Karpas-422 (cell line): ENCODE measurements at places on chromosomes 11 and 22. TPM values are rescaled to one million over a fixed set of nuclear protein-coding genes. Genes with fewer than 3 reads are reported as not detected.
A peak's percentile ranks its signal among the peaks of the same experiment; 100 is the strongest.

KLHL35 gene
- total RNA-seq, result 1.3 and 8.5 TPM in 2 replicates

PDE2A gene
- 1.8 and 10.4 TPM in 2 replicates for total RNA-seq

DNA sequence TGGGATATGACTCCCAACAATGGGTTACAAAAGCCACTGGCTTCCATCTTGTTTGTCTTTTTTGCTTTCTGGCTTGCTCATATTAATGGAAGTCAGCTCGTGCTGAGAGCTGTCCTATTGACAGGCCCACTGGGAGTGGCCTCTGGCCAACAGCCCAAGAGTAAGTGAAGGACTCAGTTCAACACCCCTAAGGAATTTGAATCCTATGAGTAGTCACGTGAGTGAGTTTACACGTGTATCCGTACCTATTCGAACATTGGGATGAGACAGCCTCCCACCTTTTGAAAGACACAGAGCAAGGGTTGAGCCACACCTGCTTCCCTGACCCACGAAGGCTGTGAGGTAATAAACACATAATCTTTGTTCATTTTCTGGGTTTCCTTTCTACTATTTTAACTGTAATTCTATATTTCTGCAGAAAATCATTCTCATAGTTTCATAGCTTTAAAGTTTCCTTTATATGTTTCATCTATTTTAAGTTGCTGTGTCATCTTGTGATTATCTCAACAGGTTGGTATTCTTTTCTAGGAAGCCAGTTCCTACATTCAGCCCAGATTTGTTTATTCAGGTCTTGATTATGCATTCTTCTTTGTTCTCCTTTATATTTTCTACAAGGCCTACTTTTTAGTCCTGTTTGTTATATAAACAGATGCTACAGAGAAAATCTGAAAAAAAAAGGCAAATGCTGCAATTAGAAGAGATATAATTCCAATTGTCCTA lies 802.3 kb downstream of the CNTN5 start:
- H3K36me3 ChIP-seq, result no peaks in the 10 kb centered on the region
- no peaks in the 10 kb centered on the region for H3K4me1 ChIP-seq
- H3K27me3 ChIP-seq, result no peaks in the 10 kb centered on the region
- no peak for DNase-seq

DNA sequence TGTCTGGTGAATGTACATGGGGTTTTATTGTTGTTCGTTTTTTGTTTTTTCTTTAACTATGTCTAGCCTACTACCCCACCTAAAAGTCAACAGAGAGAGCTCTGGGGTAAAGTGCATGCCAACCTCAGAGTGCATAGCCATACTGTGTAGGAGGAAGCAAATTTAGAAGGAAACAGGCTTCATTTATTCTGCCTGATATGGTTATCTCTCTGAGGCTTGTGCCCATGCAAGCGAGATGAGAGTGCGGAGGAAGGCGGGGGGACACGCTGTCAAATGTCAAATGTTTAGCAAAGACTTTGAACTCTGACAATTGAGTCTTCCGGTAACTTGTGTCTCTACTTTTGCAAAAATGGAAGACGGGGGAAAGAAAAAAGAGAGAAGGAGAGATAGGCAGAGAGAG lies 295.5 kb downstream of the ETS1 start:
- H3K27ac ChIP-seq, result no peak overlapping the region
- H3K36me3 ChIP-seq, result no peaks in the 10 kb centered on the region
- H3K4me1 ChIP-seq, result peaks cover 35% of the 10 kb centered on the region
- DNase-seq, result peak; percentile 47
- no peaks in the 10 kb centered on the region for H3K27me3 ChIP-seq

DNA sequence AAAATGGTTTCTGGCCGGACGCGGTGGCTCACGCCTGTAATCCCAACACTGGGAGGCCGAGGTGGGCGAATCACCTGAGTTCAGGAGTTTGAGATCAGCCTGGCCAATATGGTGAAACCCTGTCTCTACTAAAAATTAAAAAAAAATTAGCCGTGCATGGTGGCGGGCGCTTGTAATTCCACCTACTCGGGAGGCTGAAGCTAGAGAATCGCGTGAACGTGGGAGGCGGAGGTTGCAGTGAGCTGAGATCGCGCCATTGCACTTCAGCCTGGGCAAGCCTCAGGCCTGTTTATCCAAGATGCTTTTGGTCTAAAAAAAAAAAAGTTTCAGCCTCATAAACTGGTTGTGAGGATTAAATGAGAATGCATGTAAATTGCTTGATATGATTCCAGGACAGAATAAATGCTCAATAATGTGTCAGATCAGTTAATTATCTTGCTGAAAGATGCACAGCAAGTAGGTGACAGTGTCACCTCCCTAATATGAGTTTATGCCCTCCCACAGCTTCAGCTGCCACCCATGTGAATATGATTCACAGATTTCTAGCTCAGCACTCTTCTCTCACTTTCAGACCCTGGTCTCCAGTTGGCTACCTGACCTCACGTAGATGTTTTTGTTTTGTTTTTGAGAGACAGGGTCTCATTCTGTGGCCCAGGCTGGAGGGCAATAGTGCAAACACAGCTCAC lies 1.1 kb upstream of the ALG8 start:
- no peaks in the 10 kb centered on the region for H3K27me3 ChIP-seq
- DNase-seq, result no peak
- no peak overlapping the region for H3K27ac ChIP-seq
- H3K4me1 ChIP-seq, result peaks cover 24% of the 10 kb centered on the region
